ENCODE measurements at places on chromosomes 11 and 22.

DNA sequence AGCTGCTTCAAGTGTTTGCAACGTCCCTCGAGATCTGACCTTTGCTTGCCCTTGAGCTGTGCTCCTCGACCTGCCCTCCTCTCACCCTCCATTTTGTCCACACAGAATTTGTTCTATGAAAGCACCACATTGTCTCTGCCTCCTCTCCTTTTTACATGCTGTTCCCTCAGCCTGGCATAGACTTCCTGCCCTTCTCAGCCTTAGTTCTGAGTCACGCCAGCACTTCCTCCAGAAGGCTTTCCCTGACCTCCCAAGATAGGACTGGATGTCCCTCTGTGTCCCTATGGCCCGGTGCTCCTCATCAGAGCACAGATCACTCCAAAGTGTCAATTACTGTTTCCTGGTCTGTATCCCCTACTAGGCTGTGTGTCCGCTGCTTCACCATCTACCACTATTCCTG is 16.2 kb downstream of the JHY start:
- DNase-seq = no peak

DNA sequence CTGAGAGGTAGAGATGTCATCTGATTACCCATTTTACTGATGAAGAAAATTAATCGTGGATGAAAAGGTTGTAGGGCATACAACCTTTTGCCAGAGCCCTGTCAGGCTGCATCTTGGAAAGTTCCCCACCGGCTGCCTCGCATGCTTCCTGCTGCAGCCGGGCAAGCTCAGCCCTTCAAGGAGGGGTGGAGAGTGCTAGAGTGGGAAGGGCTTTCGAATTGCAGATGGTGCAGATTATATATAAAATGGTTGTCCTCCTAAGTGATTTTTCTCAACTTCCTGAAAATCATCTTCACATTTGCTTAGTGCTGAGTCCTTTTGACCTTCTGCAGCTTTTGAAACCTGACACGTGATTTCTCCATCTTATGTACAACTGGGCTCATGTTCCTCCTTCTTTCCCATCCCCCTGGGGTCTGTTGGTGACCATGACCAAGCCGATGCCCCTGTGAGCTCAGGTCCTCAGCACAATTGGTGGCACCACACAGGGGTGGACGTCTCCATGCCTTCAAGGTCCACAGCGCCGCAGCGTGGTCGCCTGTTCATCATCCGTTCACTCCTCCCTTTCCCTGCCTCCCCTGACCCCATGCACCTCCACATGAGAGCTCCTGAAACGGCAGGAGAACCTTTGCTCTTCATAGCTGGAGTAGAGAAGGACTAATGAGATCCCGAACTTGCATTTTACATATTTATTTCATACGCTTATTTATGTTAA is 47.6 kb upstream of the MYO18B start:
- DNase-seq = no peak

GRCh38 chr11:120928627-120929026 is 95.3 kb upstream of the TBCEL start:
- no peak for DNase-seq

DNA sequence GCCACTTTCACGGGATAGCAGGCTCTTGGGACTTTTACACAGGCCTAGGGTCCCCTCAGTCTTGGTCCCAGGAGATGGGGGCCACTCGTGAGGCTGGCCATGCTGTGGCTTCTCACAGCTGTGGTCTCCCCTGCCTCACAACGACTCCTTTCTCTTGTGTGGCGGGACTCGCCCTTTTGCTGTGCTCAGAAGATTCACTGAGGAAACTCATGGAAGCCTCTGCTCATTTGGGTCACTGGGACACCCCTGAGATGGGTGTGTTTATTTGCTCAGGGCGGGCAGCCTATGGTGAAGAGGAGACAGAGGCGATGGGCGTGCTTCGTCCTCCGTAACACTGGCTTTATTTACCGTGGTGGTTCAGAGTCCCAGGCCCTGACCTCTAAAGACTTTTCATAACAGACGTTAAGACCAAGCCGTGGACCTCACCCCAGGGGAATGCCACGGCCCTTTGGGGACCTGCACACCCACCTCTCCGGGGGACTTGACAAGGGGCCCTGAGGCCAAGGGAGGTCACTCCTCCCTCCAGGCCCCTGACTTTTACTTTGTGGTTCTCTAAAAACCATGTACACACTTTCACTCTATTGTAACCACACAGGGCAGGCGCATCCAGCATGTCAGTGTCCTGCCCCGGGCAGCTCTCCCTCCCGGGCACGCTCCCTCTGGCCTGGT is 15.5 kb downstream of the TEF start:
- DNase-seq = no peak

DNA sequence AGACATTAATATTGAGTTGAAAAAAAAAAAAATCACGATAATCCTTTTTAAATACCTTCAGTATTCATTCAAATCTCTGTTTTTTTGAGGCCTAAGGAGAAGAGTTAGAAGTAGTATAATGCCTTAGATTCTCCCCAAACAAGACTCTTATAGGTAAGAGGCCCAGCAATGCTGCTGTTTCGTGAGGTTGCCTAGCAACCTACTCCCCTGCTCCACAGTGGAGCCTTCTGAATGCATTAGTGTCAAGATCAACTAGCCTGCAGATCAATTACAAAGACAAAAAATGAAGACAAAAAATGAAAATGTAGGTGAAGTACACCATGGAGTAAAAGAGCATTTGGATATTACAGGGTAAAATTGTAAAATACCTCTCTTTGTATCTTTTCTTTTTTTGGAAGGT is 229.8 kb upstream of the LUZP2 start:
- DNase-seq = no peak

DNA sequence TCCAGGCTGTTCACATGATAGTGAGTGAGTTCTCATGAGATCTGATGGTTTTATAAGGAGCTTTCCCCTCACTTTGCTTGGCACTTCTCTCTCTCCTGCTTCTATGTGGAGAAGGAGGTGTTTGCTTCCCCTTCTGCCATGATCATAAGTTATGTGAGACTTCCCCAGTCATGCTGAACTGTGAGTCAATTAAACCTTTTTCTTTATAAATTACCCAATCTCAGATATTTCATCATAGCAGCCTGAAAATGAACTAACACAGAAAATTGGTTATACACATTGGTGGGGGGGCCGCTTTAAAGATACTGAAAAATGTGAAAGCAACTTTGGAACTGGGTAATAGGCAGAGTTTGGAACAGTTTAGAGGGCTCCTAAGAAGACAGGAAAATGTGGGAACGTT is 741.1 kb upstream of the LUZP2 start:
- DNase-seq = no peak

DNA sequence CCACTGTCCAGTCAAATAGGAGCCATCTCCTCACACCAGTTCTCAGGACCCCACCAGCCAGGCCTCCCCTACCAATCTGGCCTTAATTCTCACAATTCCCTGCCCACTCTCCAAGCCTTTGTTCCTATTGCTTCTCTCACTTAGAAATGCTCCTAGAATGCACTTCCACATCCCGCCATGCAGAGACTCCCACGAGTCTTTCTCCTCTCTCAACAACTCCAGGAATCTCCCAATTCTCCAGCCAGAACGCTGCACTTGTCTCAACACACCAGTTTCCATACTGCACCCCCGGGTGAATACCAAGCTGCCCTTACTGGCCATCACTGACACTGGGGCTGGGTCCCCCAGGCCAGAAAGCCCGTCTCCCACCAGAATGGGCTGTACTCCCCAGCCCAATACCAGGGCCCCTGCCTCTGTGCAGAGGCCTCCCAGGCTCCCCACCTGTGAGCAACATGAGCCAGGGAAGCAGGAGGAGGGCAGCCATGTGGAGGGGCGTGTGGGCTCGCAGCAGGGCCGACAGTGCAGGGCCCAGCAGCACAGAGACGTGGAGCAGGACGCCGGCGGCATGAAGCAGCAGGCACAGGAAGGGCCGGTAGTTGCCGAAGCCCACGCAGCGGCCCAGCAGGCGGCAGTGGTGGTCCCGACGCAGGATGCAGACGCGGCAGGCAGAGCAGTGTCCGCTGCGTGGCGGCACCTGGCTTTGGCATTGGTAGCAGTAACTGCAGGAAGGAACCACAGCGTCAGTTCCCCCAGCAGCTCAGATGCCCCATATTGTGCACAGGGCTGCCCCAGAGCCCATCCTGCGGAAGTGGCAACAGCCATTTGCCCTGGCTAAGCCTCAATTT is 2.4 kb downstream of the ZDHHC24 start:
- no peak for DNase-seq

DNA sequence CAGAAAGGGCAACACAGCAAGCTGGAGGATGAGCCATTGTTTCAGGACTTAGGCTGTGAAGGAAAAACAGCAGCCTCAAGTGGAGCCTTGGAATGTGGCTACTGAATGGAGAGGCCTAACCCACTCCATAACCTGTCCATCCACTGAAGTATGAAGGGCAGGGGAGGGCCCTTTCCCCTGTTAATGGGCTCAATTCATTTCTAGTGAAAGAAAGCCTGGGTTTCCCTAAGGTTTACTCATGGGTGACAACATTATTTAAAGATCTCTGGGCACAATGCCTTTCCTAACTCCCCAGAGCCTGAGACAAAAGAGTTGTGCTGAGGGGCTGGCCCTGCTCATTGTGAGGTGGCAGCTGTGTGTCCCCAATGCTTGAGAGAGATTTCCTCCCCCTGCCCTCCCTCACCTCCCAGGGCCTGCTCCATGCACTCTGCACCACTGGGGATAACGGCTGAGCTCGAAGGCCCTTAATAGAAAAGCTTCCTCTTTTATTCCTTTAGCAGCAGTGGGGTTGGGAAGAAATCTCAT is 83.8 kb downstream of the ME3 start:
- no peak for DNase-seq

DNA sequence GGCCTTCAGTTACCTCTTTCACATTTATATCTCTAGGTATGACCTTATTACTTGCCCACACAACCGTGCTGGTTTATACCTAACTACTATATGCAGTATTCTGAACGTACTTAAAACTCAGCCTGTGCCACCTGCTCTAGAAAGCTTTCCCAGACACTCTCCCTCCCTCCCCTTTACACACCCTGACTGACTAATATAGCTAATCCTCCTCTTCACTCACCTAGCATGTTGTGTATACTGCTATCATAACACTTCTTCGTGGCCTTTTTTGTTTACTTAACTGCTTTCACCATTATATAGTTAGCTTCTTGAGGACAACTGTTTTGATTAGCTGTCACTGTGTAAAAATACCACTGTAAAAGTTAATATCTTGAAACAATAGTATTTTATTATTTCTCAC is 23.5 kb downstream of the RNF214 start:
- DNase-seq = no peak

DNA sequence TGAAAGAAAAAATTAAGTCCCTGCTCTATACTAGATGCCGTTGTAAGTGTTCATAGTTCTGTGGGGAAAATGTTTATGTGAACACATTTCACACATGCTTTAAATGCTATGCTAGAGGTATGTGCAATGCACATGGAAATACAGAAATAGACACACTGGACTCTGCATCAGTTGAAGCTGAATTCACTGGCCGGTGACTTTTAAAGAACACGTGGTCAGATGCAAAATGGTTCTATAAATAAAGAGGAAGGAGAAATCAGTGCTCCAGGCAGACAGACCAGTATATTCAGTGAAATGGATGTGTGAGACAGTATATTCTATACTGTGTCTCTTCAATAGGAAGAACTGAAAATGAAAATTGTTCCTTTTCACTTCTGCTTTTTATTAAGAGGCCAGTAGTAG is 29.9 kb downstream of the TRPC6 start:
- DNase-seq = no peak

GRCh38 chr11:9276571-9276970 is 11.4 kb upstream of the DENND5A start:
- no peak for DNase-seq

Data from T1000 (cell line).